Activated naive CD8-positive, alpha-beta T cell treated with anti-CD3 and anti-CD28 coated beads, Interleukin-2, amount 10 ng/mL, durations not matched to agents 7 days and 5 days (primary cell): ENCODE measurements at places on chromosomes 6 and 20.

DNA sequence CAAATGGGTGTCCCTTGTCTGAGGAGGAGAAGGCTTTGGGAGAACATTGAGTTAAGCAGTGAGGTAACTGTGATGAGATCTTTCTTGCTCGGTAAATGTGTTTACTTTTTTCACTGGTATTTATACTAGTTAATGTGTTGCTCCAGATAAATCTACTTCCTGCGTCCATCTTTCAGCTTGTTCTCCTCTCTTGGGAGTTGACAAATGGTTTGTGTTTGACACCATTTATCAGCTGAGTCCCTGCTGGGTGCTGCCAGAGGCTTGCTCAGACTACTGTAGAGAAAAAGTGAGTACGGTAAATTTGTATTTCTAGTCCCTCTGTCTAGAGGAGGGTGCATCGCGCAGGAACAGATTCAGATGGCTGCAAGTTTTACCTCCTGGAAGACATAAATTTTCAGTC is 8.3 kb upstream of the PRDM1 start:
- DNase-seq: no peak

DNA sequence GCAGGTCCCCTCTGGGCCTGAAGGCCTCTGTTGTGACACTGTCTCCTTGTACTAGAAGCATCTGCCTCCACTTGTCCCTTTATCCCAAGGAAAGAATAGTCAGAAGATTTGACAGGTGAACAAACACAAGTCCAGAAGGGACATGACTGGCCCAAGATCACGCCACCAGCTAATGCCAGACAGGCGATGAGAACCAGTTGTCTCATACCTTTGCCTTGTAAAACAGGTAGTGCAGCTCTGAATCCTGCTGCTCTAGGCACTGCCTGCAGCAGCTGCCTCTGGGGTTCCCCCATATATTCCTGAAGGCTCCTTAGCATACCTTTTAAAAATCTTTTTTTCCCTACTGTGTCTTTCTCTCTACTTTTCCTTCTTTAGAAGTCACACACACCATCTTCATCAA is 25.0 kb downstream of the SCAND1 start:
- DNase-seq: no peak

DNA sequence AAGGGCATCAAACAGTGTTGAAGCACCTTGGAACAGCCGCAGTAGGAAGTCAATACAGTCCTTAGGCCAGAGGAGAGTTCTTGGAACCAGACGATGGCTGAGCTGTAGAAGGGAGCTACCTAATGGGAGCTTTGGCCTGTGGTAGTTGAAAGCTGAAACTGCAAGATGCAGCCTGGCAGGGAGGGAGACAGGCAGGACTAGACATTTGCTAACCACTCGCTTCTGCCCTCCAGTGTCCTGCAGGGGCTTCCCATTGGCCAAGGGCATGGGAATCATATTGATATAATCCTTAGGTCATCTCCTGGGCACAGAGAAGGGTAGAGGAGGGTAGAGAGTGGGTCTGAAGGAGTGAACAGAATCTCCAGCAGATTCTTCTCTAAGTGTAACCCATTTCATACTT is 60.4 kb downstream of the TPD52L1 start:
- DNase-seq: no peak

DNA sequence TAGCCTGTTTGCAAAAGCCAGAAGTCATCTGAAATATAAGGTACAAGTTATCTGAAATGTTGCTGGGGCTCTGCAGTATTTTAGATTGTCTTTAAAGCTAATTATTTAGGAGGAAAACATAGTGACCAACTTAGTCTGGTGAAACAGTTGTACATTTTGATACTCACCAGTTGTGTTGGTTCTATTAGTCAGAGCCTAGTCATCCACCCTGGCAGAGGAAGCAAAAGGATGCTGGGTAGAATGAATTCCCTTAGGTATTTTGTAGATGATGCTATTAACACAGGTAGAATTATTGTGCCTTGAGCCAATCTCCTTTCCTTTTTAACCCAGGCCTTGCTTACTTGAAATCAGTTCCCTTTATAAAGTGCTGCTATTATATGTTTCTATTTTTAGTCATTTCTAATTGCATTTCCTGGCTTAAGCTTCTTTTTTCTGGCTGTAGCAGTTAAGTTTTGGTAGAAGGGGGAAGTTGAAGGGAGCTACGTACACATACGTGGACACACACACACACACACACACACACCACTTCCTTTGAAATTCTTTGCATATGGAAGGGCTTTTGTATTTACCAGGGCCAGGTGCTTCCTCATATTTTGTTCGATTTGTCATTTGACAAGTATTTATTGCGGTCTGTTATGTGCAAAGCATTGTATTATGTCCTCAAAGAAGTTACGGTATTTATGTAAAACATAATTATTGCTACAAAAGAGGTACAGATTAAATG is 82.4 kb downstream of the RTN4IP1 start:
- DNase-seq: no peak

DNA sequence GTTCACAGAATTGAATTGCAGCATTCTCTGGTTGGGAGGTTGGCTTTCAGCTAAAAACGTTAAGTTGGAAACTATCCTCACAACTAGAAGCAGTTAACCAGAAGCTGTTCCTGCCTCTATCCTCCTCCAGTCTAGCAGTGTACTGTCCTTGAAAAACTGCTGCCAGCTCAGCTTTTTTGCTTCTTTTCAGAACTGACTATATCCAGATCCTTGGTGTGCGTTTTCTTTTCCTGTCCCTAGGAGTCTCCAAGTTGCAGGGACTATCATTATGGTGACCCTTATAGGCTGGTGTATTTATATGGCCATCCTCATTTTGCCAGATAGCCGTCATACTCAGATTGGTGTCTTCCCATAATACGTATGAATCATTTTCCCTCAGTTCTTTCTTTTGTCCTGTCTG is 5.5 kb downstream of the ITCH start:
- DNase-seq: no peak

DNA sequence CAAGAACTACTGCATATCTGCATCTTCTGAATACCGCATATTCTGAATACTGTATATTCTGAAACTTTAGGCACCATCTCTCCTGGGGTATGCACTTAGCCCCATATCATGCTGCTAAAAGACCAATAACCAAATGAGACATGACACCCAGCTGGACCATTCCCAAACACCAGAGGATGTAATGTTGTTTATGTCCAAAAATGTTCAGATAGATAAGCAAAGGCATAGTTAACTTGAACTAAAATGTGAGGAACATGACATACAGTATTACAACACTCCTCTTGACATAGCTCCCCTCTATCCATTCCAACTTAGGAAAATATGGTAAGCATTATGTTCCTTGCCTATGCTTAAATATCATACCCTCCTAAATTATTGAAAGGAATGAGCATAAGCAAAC is 127.3 kb downstream of the TENT5A start:
- no peak for DNase-seq

DNA sequence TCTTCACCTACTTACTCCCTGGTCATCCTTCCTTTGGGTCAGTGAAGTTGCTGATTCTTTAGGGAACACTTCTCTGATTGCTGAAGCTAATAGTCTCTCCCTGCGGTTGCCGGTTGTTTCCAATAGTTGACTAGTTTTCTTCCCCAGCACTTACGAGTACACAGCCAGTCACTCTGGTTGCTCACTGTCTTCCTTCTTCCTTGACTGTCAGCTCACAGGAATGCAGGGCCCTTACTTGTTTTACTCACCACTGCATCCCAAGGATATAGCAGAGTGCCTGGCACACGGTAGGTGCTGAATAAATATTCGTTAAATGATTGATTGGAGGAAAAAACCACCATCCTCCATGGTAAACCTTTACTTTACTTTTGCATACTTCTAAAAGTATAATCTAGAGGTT is 345.0 kb downstream of the QKI start:
- DNase-seq: no peak
